RPMI7951 (cell line): ENCODE measurements at places on chromosomes 1 and 21. TPM values are rescaled to one million over a fixed set of nuclear protein-coding genes. Genes with fewer than 3 reads are reported as not detected.

Gene NPHS2
- not detected in 2 replicates for total RNA-seq

Gene WDR64
- not detected in 2 replicates for total RNA-seq

Gene ITLN2
- not detected in 2 replicates for total RNA-seq

Gene SPATA21
- not detected in 2 replicates for total RNA-seq

Gene FAM72D
- total RNA-seq: 4.7 and 7.3 TPM in 2 replicates

Gene LY9
- total RNA-seq: not detected in 2 replicates

Gene FCRL6
- 0.10 TPM in 1 of 2 replicates, not detected in the other for total RNA-seq

Gene HMGCL
- 40.7 and 45.7 TPM in 2 replicates for total RNA-seq

Gene TACSTD2
- total RNA-seq: not detected in 2 replicates

Gene FNDC5
- total RNA-seq: 0.48 and 2.0 TPM in 2 replicates

Gene MAP1LC3C
- 0.20 and 0.24 TPM in 2 replicates for total RNA-seq

Gene ZNF648
- total RNA-seq: not detected in 2 replicates

Gene S100A2
- total RNA-seq: 9.0 and 11.2 TPM in 2 replicates

Gene ANXA9
- total RNA-seq: 0.20 TPM in 1 of 2 replicates, not detected in the other

Gene GPR37L1
- not detected in 2 replicates for total RNA-seq

Gene ZMYND12
- 0.12 and 1.7 TPM in 2 replicates for total RNA-seq

Gene PGBD5
- total RNA-seq: under 0.01 and 0.10 TPM in 2 replicates

Gene ARHGAP30
- total RNA-seq: 0.20 TPM in 1 of 2 replicates, not detected in the other

Gene TMEM52
- total RNA-seq: 0.39 and 0.48 TPM in 2 replicates

DNA sequence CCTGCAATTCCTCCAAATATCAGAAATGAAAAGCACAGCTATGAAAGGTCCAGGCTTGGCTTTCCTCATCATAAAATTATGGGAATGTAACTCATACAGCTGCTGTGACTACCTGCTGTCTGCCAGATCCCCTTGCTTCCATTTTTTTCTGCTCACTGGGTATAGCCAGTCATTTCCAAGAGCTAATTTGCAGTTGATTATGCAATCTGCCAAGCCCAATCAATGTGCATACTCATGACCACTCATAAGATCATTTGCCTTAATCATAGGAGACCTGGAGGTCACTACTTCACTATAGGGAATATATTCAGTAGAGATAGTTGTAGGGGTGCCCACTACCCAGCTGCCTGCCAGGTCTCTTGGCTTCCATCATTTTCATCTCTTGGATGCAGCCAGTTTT lies 417.7 kb upstream of the ZRANB2 start:
- DNase-seq: no peak

DNA sequence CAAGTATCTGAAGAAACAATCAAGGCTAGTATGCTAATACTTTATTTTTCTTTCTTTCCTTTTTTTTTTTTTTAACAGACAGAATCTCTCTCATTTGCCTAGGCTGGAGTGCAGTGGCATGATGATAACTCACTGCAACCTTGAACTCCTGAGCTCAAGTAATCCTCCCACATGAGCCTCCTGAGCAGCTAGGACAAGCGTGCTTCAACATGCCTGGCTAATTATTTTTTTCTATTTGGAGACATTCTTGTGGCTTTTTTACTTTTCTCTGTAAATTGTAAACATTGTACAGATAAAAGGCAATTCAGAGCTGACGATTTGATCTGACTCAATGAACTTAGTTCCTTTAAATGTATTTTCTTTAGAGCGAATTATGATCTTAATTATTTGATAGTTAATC lies 41.4 kb downstream of the CCDC18 start:
- DNase-seq: no peak

- peak; percentile 18 for DNase-seq
Observed at GRCh38 chr1:219639876-219640577, 27.1 kb upstream of the ZC3H11B start.

DNA sequence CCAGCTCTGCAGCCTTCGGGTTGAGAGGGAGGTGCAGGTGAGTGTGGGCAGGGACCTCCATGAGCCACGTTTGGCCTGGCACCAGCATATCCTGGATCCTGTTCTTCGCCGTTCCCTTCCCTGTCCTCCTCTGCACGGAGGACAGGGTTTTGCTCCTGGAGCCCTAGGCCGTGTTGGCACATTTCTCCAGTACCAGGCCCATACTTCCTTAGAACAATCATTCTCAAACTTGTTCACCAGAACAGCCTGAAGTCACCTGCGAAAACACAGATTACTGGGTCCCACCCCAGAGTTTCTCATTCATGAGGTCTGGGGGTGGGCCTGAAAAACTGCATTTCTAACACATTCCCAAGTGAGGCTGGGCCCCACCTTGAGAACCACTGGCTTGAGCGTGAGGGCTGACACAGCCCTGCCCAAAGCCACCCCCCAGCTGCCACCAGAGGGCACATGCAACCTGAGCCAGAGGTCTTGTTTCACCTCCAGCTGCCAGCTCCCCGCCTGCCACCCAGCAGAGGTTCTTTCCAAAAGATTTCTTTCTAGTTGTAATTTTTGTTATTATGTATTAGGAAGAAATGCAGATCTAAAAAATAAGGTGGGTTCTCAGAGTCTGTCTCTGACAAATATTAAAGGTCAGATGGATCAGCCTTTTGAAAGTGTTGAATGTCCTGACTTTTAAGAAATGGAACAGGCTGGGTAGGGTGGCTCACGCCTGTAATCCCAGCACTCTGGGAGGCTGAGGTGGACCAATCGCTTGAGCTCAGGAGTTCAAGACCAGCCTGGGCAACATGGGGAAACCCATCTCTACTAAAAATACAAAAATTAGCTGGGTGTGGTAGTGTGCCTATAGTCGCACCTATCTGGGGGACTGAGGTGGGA lies 39.6 kb upstream of the LDLRAP1 start:
- peak; percentile 43 for DNase-seq

GRCh38 chr1:19710825-19711611 lies 46.3 kb downstream of the HTR6 start:
- DNase-seq: no peak

GRCh38 chr1:205369701-205370123 lies 13.0 kb upstream of the KLHDC8A start:
- DNase-seq: no peak

GRCh38 chr1:995665-996633 lies 3.9 kb downstream of the HES4 start:
- DNase-seq: no peak

DNA sequence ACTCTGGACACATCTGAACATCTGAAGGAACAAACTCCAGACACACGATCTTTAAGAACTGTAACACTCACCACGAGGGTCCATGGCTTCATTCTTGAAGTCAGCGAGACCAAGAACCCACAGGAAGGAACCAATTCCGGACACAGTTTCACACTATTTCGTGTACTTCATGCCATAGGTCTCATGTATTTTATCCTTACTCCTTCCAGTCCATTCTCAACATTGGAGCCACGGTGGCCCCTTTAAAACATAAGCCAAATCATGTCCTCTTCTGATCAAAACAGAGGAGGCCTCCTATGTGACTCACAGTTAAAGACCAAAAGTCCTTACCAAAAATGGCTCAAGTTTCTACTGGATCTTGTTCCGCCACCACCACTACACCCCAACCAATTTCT lies 29.8 kb upstream of the RCOR3 start:
- DNase-seq: no peak

GRCh38 chr1:241637046-241637590 lies 3.1 kb downstream of the CHML start:
- DNase-seq: no peak

DNA sequence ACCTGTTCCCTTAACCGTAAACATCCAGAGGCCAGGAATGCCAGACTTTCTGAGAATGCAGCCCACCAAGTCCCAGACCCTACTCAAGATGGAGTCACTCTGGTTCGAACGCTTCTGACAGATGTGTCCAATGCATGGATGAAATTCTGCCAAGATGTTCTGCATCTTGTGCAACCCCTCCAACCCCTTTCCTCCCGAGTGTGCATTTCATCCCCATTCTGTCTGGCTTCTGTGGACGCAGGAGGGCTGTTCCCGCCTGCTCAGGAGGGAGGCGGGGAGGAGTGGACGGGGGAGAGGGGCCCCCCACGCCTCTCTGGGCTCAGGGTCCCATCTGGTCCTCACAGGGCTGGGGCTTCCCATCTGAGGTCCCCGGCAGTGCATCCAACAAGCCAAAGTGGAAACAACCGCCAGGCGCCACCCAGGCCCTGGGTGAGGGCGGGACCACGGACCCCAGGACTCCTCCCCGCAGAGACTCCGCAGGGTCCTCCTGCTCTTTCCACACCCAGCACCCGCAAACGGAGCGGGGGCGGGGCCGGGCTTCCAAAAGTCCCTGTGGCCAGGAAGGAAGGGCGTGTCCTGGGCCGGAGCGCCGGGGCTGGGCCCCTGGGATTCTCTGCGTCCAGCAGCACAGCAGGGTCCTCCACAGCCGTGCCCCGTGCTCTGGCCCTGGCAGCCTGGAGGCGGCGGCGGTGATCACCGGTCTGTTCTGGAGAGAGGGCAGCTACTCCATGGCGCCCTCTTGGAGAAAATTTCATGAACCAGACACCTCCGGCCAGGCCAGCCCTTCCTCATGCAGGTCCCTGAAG lies 27.8 kb upstream of the SUMO3 start:
- DNase-seq: peak; percentile 75

DNA sequence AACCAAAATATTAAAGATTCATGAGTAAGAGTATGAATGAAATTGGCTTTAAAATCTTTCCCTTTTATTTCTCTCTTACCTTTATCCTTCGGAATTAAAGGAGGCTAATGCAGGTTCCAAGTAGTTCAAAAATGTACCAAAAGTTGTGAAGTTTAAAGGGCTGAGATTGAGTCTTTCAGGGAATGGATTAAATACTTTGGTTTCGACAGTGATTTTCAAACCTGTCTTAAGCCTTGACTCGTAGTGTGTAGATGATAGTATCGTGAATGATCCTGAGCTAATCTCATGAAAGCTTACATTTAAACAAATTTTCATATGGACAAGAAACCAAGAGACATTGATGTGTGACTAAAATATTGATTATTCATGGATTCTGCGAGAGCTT lies 66.9 kb downstream of the DYRK1A start:
- no peak for DNase-seq

DNA sequence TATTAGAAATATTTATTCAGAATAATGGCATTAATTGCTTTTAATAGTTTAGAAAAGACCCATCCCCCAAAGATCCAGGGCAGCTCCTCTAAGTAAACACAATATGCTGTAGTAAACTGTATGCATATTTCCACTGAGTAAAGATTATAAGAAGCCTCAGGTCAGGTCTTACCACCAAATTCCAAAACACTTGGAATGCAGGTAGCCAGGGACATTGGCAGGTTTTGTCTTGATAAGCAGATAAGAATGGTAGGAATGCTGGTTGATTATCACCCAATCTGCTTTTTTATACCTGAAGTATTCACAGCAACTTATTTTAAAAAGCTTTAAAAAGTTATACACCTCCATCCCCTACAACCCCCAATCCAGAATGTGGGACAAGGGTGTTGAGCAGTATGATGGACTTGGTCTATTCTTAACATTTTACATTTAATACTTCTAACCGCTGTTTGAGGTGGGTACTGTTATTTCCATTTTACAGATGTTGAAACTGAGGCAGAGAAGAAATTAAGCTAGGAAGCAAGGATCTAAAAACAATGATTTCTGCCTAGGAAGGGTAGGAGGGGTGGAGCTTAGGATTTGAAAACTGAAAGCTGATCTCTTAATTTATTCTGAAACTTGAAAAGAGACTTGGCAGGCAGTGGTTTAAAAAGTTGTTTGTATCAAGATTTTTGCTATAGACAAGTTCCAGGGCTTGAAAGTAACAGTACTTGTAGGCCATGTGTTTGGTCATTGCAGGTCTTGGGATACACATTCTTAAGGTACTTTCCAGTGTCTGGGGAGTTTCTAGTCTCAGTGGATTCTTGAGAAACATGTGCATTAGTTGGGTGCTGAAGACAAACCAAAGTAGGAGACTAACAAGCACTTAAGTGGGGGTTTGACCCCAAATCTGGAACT lies 15.6 kb upstream of the THEM4 start:
- no peak for DNase-seq

DNA sequence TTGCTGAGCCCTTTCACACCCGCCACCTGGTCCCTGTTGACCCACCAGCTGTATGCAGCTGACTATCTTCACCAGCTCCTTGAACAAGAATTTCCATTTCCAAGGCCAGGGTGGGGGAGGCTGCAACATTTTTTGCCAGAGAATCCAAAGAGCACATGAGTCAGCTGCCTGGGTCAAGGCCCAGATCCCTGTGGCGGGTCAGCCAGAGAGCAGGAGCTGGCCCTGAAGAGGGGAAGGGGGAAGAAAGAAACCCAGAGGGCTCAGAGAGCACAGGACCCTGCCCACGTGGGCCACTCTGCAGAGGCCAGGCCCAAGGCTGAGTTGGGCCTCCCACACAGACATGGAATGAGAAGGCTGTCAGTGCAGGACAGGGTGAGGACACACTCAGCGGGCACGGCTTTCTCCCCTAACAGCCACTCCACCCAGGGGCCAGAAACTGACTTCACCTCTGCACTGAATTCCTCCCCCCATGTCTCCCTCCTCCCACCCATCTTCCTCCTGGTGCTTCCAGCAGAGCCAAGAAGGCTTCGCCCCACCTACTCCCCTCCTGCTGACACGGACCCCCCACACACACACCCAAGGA lies 28.9 kb downstream of the S100A6 start:
- DNase-seq: peak; percentile 92

- DNase-seq: no peak
Observed at GRCh38 chr1:182035097-182035770, 26.3 kb downstream of the ZNF648 start.

DNA sequence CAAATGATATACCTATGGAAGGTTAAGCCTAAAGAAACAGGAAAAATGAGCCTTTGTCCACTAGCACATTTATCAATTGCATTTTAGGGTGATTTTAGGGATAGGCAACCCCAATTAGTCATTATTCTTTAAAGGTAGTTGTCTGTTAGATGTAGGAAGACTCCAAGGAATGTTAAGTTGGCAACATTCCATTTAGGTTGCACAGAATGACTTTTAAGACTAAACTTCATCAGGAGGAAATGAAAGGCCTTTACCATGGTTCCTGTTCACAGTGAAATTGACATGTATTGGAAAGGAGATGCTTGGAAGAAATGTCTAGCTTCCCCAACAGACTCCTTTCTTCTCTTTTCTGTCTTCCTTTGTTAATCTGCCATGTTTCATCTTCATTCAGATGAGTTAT lies 1.6 kb upstream of the APOBEC4 start:
- DNase-seq: no peak

GRCh38 chr1:168259567-168259966 lies 21.1 kb upstream of the TBX19 start:
- DNase-seq: no peak

DNA sequence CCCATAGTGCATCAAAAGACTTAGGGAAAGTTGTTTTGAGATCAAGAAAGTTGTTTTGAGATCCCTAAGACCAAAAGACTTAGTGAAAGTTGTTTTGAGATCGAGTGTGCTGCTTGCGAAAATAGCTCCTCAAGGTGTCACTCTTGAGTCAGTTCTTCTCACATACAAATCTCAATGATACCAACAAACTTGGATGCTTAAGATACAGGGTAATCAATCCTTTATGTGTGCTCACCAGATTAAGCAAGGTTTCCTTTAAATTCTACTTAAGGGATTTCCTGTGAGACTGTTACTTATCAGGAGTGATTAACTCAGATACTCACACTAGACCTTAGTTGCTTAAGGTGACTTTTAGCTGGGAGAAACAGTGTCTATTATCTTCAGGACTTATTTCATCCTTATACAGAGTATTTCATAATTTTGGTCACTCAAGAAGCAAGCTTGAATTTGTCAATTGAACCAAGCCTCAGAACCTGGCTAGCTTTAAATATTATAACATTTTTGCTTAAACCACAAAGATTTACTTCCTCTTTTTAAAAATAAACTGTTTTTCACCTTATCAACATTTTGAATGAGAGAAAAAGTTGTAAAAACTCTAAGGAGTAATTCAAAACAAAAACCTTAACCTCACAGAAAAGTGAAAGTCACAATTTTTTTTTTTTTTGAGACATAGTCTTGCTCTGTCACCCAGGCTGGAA lies 8.0 kb upstream of the RLF start:
- peak; percentile 53 for DNase-seq

GRCh38 chr1:17923666-17924065 lies 168.5 kb downstream of the ACTL8 start:
- DNase-seq: no peak

GRCh38 chr1:7705048-7705907 lies 65.8 kb upstream of the VAMP3 start:
- peak; percentile 12 for DNase-seq
